ENCODE measurements at places on chromosomes 7 and 10. TPM values are rescaled to one million over a fixed set of nuclear protein-coding genes. Genes with fewer than 3 reads are reported as not detected.

DNA sequence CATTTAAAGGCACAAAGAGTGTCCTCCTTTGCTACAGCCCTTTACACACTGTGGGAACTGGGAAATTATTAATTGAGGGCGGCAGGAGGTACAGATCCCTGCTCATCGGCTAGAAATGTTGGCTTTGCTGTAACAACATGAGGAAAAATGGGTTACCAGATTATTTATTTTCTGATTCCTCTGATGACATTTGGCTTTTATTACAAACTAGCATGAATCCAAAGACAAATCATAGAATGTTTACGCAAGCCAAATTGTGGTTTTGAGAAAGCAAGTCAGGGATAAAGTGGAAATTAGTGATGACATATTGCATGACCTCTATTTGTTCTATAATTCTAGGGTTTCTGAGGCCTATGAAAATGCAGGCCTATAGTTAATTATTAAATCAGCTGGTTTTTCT is 126.1 kb upstream of the TMEM196 start:
- DNase-seq = no peak

DNA sequence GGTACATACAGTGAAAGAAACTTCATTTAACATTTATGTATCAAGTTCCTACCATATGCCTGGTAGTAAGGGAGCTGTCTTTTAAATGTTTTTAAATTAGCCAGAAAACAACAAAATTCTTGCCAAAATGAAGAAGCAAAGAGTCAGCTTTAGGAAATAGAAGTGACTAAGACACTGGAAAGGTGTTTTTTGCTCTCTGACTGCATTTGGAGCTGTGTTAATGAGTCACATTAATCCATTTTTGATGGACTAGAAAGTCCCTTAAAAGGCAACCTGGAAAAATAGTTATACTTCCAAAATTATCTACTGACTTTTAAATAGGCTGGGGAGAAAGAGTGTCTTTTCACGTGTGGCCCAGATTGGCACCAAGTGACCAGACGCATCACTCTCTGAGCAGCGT is 3.9 kb upstream of the COL17A1 start:
- no peak for DNase-seq

DNA sequence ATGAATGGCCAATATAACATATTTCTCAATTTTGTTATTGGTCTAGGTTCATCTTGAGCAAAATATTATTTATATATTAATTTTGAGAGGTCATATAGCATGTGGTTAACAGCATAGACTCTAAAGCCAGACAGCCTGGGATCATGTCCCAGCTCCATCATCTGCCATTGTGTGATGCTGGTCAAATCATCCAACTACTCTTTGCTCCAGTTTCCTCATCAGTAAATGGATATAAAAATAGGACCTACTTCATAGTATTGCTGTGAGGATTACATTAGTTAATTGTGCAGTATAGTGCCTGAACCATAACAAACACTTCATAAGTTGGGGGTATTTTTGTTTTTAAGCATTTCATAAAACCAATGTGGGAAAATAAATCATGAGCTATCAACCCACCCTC is 199.0 kb downstream of the KIAA1217 start:
- DNase-seq = no peak

GRCh38 chr10:113463777-113464176 is 89.1 kb upstream of the HABP2 start:
- no peak for DNase-seq

GRCh38 chr10:75651417-75651816 is 220.0 kb downstream of the LRMDA start:
- DNase-seq = no peak

DNA sequence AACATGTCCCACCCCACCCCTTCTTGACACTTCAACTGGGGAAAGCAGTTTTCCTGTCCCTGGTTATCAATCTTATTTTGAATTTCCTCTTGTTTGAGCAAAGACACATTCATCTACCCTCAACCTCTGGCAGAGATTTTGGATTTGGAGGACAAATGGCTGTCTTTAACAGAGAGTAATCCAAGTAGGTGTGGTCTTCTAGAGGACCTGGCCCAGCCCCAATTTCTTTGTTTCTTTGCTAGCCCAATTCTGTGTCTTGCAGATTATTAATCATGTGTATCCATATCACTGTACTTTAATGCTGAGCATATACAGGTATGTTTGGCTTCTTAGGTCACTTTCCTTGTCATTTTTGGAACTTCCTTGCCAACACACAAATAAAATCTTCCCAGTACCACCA is 58.8 kb upstream of the ADCY1 start:
- DNase-seq = no peak

GRCh38 chr10:30999070-30999712 is 32.5 kb downstream of the ZNF438 start:
- DNase-seq = no peak

DNA sequence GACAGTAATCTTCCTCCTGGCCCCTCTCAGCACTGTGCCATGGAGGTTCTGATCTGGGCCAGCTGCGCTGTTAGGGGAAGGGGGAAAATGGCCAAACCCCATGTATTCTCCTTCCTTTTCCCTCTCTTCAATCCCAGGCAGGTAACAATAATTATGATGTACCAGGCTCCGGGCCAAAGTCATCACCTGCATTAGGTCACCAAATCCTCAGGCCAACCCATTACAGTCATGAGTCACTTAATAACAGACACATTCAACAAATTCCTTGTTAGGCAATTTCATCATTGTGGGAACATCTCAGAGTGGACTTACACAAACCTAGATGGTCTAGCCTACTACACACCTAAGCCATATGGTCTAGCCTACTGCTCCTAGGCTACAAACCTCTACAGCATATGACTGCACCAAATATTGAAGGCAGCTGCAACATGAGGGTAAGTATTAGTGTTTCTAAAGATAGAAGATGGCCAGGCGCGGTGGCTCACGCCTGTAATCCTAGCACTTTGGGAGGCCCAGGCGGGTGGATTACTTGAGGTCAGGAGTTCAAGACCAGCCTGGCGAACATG is 2.2 kb upstream of the HSPB1 start:
- no peak for DNase-seq

DNA sequence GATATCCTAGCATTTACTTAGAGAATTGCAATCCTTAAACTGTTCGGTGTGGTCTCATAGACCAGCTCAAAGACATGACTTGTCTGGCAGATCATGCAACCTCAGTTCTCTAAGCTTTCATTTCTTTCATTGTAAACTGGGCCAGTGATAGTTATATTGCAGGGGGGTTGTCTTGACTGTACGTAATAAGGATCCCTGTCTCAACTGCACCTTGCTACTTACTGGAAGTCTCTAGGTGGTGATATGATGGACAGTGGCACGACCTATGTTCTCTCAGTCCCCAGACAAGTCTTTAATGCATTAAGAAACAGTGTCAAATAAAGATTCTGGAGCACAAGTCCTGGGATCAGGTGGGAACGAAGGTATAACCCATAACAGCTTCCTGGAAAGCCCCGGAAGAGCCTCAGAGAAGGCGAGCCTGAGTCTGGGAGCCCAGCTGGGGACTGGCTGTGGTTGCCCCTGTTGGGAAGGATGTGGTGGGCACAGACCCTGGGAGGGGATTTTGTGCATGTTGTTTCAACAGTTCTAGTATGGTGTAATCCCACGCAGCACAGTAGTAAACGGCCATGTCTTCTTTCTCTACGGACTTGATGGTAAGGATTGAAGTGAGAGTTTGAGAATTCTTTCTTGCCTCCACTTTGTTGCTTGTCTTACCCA is 26.0 kb upstream of the TARP start:
- no peak for DNase-seq

GRCh38 chr7:129948338-129948737 is 4.4 kb downstream of the UBE2H start:
- DNase-seq = no peak

DNA sequence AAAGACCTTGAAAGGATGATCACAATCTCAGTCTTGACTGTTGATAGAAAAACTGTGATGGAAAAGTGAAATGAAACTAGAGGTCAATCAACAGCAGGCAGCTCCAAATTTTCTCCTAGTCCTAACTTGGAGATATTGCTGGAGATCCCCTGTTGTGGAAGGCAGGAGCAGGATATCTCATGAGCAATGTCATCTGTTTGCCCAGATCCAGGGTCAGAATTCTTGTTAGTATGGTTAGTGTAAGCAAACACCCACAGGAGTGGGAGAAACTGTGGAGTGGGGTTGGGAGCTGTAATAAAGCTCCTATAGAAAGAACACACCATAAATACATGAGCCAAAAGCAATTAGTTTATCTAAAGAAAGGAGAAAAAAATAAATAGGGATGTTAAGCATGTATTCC is 169.0 kb downstream of the AKR1D1 start:
- DNase-seq = no peak

- no peak for DNase-seq
Measured at GRCh38 chr10:12579954-12580858, 230.9 kb downstream of the CAMK1D start.

GRCh38 chr7:106039486-106040060 is 72.5 kb downstream of the SYPL1 start:
- DNase-seq = no peak

DNA sequence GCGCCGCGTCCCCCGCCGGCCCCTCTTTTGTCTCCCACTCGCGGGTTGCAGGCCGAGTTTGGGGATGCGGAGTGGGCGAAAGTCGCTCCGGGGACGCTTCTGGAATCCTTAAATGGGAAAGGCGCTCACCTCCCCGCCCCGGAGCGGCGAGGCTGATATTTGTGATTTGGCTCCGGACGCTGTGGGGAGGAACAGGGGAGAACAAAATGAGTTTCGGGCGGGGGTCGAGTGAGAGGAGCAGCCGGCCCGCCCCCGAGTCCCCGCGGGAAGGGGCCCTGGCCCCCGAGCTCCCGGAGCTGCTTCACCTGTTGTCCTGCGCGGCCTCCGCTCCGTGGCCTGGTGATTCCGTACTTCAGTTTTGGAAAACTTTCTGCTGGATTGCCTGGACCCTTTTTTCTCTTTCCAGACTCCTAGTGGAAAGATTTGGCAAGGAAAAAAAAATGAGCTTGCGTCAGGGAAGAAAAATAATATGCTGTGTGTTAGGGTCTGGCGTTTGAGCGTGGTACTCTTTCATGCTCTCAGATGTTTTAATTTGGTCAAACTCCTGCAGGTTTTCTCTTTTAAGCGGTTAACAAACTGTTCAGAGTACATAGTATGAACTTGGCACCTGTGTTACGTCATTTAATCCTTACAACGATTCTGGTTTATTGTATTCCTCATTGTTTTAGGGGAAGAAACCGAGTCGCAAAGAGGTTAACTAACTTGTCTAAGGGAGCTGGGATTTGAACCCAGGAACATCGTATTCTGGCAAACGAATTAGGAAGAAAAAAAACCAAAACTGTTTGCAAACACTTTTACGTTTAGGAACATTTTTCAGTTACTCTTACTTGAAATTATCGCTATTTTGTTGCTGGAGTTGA is 924 bp downstream of the BMPR1A start:
- DNase-seq = peak; percentile 10

The GOLGA7B gene
- total RNA-seq = 6.1 TPM

The OPALIN gene
- not detected for total RNA-seq

The VIM gene
- 1,603 TPM for total RNA-seq

The HABP2 gene
- total RNA-seq = not detected

The ESYT2 gene
- total RNA-seq = 106 TPM

The CTTNBP2 gene
- total RNA-seq = not detected

Measured in CD4-positive, alpha-beta T cell (primary cell).